ENCODE measurements at places on chromosomes 5 and 9. TPM values are rescaled to one million over a fixed set of nuclear protein-coding genes. Genes with fewer than 3 reads are reported as not detected.

The ZNF608 gene
- total RNA-seq = 11.1 TPM

The ENTPD2 gene
- total RNA-seq = 0.38 TPM

The WDR31 gene
- total RNA-seq = 1.7 TPM

The GAS1 gene
- 85.5 TPM for total RNA-seq

The GMCL2 gene
- not detected for total RNA-seq

The IL9 gene
- total RNA-seq = not detected

The BSPRY gene
- total RNA-seq = 0.15 TPM
